Hepatic stellate cell (primary cell): ENCODE measurements at places on chromosomes 11 and 22.

GRCh38 chr11:65575568-65576231 is at the start of gene EHBP1L1:
Gene EHBP1L1 (plus strand): TSS chr11:65576053. CDS start chr11:65576303, 250 bp downstream.
- DNase-seq, result peak; percentile 83

- peak; percentile 24 for DNase-seq
These were observed 140.8 kb downstream of the SNX19 start for GRCh38 chr11:130775306-130776060.

DNA sequence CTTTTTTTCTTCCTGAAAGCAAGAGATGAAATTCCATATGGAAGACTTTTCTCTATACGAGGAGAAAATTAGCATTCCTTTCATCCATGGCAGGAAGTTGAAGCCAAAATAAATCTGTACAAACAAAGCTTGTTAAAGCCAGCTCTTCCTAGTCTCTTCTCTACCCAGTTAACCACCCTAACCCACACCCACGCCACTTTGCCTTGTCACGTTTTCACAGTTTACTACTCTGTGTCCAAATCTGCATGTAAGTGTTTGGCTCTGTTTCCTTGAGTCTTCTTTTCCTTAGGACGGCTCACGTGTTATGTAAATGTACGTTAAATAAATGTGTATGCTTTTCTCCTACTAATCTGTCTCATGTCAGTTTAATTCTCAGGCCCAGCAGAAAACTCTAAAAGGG is 7.1 kb upstream of the HMOX1 start:
- no peak for DNase-seq

DNA sequence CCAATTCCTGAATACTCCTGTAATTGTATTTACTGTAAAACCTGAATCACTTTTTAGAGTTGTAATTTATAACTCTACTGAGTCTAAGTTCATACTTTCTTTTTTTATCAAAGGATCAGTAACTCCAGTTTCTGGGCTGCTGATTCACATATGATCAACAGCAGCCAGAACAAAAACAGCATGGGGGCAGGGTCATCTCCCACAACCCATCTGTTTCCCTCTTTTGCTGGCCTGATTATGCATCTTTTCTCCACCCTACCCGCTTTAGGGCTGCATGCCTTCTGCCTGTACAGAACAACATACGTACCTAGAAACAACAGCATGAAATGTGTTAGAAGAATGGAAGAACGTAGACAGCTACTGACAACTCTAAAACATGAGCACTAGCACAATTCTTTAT is 76.0 kb downstream of the MRTFA start:
- no peak for DNase-seq

- no peak for DNase-seq
These were observed 71.5 kb upstream of the SORL1-AS1 start for GRCh38 chr11:121524233-121524631.
